CD4-positive, alpha-beta T cell treated with Interferon alpha-2 for 1 hour (primary cell): ENCODE measurements at places on chromosomes 4 and X.
A peak's percentile ranks its signal among the peaks of the same experiment; 100 is the strongest.

DNA sequence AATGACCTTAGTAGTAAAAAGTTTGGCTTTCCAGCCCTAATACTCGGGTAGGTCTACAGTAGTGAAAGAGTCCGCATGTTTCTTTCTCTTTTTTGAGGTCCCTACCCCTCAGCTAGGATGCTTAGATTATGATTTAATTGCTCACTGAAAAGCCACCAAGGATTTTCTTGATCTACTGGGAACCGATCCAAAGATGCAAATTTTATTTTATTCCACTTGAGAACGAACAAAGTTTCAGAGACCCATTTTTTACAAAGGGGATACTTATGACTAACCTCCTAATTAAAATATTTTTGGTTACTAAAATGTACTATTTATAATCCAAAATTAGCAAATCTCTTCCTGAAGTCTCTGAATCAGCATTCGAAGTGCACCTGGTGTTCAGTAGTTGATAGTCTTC is 14.3 kb upstream of the PDHA2 start:
- DNase-seq, result no peak

DNA sequence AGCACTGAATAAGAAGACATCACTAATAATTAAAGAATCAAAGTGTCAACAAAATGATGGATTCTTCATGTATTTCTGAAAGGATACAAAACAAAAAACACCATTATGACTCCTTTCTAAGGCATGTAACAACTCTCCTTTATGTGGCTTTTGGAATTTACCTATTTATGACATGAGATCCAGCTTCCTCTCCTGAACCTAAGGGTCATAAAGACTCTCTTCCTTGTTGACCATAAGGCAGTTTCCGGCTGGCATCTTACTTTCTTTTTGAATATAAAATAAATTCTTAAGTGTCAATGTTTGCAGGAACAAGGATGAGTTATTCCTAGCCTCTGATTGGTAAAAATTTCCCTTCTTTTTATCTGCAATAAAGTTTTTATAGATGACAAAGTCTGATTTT is 111.1 kb upstream of the GRPR start:
- no peak for DNase-seq

GRCh38 chr4:7427831-7428260 is 6.9 kb downstream of the PSAPL1 start:
- no peak for DNase-seq

DNA sequence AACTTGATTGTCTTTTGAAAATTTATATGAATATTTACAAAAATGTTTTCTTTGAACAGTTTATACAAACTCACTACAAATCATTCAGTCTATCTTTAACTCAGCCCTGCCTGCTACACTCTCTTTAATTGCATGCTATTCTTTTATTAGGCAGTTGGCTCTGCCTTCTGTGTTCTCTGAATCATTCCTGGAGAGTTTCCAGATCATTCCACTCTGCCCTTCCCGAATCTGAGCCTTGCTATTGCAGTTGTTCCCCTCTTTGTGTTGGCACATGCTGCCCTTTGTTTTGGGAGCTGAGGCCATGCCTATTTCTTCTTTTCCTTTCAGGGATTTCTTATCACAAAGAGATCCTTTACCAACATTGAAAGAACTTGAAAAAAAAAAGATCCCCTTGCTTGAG is 8.7 kb upstream of the TECRL start:
- DNase-seq, result no peak

GRCh38 chrX:150229481-150229880 is 133.6 kb upstream of the MAMLD1 start:
- DNase-seq, result no peak

DNA sequence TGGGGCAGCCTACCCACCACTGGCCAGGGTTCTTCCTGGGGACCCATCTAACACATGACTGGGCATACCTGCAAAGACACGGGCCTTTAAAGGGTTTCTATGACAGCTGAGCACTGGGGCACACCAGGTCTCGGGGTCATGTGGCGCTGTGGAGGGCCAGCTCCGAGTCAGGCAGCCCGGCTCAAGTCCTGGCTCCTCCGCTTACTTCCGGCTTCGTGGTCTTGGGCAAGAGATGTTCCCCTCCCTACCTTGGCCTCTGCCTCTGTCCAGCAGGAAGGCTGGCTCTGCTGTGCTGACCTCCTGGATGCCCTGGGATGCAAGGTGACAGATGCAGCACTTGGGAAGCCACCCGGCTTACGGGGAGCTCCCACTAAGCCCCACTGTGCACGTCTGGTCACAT is 37.6 kb downstream of the HTRA3 start:
- no peak for DNase-seq

GRCh38 chr4:125010796-125011503 is 298.4 kb upstream of the ANKRD50 start:
- DNase-seq, result no peak

- peak; percentile 46 for DNase-seq
These were observed 169.0 kb upstream of the BCOR start for GRCh38 chrX:40266490-40267333.

DNA sequence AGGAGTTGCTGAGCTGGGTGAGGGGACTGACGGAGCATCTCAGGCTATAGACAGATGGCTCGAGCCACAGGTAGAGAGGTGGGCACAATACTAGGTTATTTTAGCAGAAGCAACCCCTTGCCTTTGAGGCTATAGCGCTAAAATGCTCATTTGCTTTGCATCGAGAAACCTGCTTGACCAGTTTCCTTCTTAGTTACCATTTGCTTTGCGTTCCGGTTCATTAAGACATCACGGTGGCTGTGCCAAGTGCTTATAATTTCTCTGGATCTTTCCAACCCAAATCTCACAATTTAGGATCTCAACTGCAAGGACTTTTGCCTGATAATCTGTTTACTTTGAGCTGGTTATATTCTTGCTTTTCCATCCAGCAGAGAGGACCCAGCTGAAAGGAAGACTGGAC is 40.8 kb downstream of the DLG3 start:
- DNase-seq, result no peak

DNA sequence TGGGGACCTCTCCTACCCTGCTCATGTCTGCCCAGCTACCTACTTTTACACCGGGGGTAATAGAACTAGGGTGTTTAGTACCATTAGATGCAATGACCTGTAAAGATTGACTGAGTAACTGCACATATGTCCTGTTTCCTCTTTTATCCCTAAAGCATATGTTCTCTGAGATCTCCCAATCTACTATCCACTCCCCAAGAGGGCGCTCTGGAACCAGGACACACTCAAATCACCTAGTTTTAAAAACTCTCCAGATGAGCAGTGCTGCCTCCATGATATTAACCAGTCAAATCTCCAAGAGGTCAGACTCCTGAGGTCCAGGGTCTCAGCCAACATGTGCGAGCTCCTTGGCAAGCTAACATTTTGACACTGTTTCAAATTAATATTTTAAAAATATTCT is 87.0 kb upstream of the TSPAN5 start:
- no peak for DNase-seq

- DNase-seq, result no peak
These were observed 1.3 kb downstream of the USP9X start for GRCh38 chrX:41086627-41086932.

- DNase-seq, result no peak
These were observed 32.8 kb upstream of the GLRB start for GRCh38 chr4:157043131-157043530.

GRCh38 chr4:169810325-169811323 is 52.9 kb upstream of the HPF1 start:
- peak; percentile 6 for DNase-seq

DNA sequence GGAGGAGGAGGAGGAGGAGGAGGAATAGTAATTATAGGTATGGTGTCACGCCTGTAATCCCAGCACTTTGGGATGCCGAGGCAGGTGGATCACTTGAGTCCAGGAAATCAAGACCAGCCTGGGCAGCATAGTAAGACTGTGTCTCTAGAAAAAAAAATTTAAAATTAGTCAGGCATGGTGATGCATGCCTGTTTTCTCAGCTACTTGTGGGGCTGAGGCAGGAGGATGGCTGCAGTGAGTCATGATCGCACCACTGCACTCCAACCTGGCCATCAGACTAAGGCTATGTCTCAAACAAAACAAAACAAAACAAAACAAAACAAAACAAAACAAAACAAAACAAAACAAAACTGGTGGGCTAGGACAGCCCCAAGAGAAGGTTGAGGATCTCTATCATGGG is 3.0 kb downstream of the STARD8 start:
- no peak for DNase-seq

- no peak for DNase-seq
These were observed 31.6 kb downstream of the PTTG2 start for GRCh38 chr4:37991623-37992410.

GRCh38 chr4:53365121-53365485 is 758 bp downstream of the SCFD2 start:
- DNase-seq, result peak; percentile 6

- DNase-seq, result no peak
These were observed 25.5 kb downstream of the GPAT3 start for GRCh38 chr4:83561381-83561780.

DNA sequence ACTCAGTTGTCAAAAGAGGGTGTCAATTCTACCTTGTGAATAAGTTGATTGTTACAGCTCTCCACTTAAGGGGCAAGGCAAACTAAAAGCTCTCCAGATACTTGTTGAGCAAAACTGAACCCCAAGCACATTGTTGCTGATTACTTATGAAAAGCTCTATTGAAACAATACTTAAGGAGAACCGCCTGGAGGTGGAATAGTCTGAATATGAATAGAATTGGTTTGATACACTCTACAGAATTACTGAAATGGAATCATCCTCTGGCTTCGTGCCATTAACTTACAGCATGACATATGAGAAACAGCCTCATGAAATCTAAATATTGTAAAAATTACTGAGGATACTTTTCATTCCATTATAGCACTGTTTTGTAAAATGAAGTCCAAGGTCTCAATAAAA is 127.0 kb upstream of the SH3RF1 start:
- no peak for DNase-seq

- DNase-seq, result no peak
These were observed 100.4 kb downstream of the SLIT2 start for GRCh38 chr4:20352163-20352431.

- no peak for DNase-seq
These were observed 23.4 kb downstream of the ARHGEF9 start for GRCh38 chrX:63761639-63762038.
